ENCODE measurements at places on chromosomes 16 and 17.

DNA sequence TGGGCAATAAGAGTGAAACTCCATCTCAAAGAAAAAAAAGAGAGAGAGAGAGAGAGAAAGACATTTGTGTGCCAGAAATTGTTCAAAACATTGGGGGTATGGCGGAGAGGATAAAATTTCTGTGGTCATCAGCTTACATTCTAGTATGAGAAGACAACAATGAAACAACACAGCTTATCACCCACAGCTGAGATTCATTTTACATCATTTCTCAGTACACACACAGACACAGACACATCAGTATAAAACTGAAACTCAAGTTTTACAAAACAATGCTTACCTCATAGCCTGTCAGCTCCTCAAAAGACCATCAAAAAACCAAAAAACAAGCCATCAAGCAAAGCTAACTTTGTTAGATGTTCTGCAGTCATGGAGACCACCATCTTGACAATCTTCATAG is 31.4 kb upstream of the CNEP1R1 start:
- no peak for DNase-seq

GRCh38 chr17:46972346-46972745 is 6.7 kb downstream of the RPRML start:
- DNase-seq = peak; percentile 74

DNA sequence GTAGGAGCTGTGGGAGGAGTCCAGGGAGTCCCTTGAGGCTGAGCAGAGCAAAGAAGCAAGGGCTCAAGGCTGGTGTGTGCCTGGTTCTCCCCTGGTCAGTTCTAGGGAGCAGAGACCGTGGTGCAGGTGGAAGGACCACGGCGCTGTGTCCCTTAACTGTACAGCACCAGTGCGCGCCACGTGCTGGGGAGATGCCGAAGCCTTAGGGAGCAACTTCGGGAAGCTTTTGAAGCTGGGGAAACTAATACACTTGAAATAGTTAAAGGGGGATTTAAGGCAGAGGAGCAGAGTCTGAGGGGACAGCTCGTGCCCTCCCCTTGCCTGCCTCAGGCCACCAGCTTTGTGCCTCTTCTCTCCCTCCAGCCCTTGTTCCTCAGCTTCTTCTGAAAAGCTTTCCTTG is 27.5 kb downstream of the MINK1 start:
- no peak for DNase-seq

DNA sequence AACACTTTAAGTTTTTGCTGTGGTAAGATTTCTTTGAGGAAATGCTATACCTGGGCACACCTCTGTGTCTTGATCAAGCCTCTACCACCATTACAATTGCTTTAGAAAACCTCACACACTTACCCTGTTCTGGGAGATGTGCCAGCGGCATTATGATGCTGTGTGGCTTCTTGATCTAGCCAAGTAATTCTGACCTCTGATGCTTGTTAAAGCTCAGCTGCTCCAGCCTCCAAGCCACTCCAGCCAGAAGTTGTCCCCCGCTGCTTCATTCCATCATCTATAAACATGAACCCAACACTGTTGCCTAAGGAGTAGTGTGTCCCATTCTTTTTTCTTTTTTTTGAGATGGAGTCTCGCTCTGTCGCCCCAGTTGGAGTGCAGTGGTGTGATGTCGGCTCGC is 60.1 kb downstream of the CYLD start:
- no peak for DNase-seq

- DNase-seq = no peak
Observed at GRCh38 chr16:86343796-86344585, 166.3 kb upstream of the FOXF1 start.

GRCh38 chr17:5941258-5941657 is 128.9 kb upstream of the WSCD1 start:
- DNase-seq = no peak

DNA sequence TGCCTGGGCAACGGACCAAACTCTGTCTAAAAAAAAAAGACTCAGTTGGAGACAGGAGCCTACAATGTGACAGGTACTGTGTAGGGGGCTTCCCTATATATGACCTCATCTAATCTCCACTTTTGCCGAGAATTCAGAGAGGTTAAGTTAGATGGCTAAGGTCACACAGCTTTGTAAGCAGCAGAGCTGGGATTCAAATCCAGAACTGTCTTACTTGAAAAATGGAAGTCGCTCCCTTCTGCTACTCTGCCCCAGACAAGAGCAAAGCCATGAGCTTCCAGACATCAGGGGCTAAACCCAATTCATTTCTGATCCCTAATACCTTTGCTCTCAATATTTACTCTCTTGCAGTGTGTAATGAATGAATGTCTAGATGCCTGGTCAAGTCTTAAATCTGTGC is 41.5 kb upstream of the ABCC12 start:
- peak; percentile 95 for DNase-seq

DNA sequence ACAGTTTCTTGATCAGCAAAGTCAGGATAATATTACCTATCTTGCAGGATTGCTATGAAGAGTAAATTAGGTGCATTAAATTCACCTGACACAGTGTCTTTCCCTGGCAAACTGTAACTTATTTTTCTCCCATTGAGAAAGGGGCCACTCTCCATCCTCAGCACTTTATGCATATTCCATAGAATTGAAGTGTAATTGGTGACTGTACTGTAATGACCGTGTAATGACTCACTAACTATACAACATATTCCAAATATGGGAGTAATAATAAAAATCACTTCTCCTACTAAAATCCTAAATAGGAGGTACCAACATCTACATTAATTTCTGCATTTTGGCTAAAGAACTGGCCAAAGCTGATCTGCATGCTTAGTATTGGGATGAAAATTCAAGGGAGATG is 141.9 kb upstream of the NOG start:
- no peak for DNase-seq

- DNase-seq = no peak
Observed at GRCh38 chr16:73150786-73151185, 102.9 kb upstream of the ZFHX3 start.

DNA sequence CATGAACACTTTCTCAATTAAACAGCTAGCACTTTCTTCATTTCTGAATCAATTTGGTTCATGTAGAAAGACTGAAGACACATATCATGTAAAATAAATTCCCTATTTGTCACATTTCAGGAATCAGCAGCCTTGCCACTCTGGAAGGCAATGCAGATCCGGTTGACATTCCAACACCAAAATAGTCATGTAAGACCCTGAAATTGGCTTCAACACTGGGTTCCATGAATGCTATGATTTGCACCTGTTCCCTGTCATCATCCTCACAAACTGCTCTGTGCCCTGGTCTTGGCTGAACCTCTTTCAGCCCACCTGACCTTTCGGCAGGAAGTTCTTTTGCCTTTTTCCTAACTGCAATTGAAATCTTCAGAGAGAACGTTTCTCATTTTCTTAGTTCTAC is 156.9 kb downstream of the CDH8 start:
- no peak for DNase-seq

DNA sequence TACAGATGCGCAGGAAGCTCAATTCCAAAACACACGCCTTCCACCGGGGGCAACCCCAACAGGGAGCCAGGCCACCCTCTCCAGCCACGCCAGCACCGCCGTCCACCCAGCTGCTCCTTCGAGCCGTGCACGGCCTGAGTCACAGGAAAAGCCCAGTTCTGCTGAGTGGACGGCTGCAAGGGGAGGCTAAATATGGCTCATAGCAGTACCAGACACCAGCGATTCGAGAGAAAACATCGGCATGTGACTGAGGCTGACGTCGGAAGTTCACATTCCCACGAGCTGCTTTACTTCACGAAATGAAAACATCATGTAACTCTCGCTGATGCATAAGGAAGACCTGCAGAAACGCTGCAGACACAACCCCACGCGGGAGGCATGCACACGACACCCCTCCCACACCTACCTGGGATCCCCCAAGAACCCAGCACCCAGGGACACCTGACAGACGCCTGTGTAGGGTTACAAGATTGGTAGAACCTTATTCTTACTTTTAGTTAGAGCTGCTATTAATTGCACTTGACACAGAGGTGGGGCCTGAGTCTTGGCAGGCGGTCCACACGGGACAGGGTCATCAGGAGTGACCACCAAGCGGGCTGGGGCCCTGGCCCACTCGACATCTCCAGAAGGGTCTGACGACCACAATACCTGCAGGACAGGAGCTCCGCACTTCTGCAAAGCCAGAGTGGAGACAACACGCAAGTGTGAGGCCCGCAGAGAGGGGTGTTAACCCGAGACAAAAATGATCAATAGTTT is 116.8 kb downstream of the ANKRD11 start:
- DNase-seq = no peak

- no peak for DNase-seq
Observed at GRCh38 chr17:82703935-82704865, 5.7 kb upstream of the RAB40B start.

- DNase-seq = no peak
Observed at GRCh38 chr16:86087011-86087895, 188.3 kb downstream of the IRF8 start.

- no peak for DNase-seq
Observed at GRCh38 chr17:46895171-46895570, 27.8 kb upstream of the GOSR2 start.

GRCh38 chr17:57293077-57293476 is 36.8 kb downstream of the MSI2 start:
- DNase-seq = no peak

DNA sequence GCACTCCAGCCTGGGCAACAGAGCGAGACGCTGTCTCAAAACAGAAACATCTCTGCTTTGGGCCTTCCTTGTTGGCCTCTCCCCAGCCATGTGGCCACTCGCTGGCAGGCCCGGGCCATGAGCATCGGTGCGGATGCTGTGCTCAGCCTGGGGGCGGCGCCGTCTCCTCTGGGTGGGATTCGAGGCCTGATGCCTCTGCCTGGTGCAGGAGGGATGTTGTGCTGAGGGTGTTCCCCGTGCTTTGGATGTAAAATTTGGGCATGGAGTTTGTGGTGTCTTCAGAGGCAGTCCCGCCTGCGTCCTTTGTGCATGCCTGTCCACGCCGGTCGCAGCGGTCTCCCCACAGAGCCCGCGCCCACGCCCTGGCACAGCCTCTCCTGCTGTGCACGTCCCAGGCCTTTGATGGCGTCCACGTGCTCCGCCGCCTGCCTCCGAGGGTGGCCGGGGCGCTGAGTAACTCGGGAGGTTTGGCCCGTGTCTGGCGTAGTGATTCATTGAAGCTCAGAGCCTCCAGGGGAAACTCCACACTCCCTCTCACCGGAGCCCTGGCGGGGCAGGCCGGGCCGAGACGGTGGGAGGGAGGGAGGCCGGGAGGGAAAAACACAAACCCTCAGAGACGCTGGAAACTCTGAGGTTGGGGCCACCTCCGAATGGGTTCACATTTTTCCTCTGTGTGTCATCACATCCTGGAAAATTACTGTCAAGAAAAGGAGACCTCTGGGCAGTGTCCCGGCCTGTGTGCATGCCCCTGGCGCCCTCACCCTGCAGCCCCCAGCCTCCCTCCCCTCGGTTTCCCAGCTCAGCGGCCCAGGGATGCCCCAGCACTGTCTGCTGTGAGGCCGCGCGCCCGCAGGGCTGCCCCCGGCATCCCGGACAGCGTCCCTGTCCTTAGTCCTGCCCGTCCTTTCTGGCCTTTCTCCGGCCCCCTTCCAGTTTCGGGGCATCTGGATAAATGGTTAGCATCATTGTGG is 19.0 kb downstream of the CENPX start:
- DNase-seq = no peak

GRCh38 chr16:11169641-11170040 is 86.4 kb downstream of the SOCS1 start:
- no peak for DNase-seq

Data from NCI-H1694 treated with DMSO at 0.1 percent for 48 hours (cell line).